ENCODE measurements at places on chromosomes 5 and 9.

DNA sequence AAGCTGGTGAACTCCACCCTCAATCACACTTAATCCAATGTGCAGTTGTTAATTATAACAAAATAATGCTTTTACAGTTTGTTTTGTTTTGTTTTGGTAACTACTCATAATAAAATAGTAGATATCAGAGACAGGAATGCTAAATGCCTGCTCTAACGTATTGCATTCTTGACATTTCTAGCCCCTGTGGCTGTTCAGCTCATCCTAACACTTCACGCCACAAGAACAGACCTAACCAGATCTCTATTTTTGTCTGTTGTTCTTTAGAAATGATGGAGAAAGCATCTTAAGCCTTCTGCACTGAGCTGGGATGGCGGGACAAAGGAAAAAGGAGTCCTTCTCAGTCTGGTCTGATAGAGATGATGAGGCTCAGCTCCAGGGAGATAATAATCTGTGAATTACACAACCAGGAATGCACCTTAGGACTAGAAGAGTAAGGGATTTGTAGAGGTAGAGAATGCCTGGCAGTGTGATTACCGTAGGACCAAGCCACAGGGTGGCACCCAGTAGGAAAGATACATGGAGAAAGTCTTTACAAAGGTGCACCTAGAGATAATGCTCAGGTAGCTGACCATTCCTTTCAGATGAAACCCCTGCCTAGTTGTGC is 628.8 kb downstream of the PDE4D start:
- no peak for DNase-seq

GRCh38 chr5:142981886-142982820 is 212.0 kb downstream of the ARHGAP26 start:
- peak; percentile 40 for DNase-seq

DNA sequence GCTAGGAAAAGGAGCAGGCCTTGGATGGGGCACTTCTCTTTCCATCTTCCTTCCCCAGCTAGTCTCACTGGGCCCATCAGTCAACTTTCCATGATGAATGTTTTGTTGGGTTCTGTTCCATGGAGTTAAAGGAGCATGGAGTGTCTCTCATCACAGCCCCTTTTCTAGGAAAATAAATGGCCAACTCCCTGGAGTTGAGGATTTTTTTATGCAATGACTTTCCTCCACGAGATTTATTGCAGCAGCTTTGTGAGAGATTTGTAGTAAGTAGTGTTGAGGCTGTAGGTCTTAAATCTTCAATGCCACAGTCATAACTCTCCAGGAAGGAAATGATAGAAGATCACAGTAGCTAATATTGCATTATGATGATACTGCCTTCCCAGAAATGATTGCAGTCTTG is 45.6 kb upstream of the SLC44A1 start:
- no peak for DNase-seq

GRCh38 chr9:29798599-29798998 is 2225.3 kb upstream of the C9orf72 start:
- no peak for DNase-seq

GRCh38 chr9:94875300-94876020 is 149.0 kb downstream of the AOPEP start:
- no peak for DNase-seq

- DNase-seq, result no peak
Measured at GRCh38 chr5:134576386-134577021, 51.0 kb downstream of the JADE2 start.

- DNase-seq, result no peak
Measured at GRCh38 chr5:131595088-131596033, 39.7 kb downstream of the RAPGEF6 start.

DNA sequence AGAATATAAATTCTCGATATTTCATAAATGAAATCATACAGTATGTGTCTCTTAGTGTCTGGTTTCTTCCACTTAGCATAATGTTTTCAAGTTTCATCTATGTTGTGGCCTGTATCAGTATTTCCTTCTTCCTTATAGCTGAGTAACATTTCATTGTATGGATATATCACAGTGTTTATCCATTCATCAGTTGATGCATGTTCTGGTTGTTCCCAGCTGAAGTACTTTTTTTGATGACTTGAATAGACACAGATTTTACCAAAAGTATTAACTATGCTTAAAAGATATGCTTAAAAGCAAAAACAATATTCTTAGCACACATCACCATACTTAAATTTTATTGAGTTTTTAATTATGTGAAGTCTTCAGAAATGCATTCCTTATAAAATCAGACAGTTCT is 12.7 kb downstream of the RAB14 start:
- DNase-seq, result no peak

DNA sequence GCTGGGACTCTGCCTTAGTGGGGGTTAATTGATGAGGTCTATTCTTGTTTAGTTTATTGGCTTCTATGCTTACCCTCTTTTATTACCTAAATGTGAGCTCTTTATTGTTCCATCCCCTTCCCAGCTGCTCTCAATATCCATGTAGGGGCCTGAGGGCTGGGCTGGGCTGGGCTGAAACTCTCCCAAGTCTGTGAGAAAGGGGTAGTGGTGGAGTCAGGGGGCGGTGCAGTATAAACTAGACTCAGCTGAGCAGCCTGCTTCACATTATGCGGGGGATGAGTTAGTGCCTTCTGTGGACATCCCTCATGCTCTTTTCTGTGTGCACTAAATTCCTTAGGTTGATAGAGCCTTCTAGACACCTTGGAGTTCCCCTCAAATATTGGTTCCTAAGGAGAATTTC is 451.8 kb upstream of the PTGER4 start:
- no peak for DNase-seq

- DNase-seq, result no peak
Measured at GRCh38 chr5:174698156-174698555, 26.2 kb upstream of the MSX2 start.

- no peak for DNase-seq
Measured at GRCh38 chr9:72539824-72540347, 18.5 kb downstream of the TMC1 start.

- DNase-seq, result no peak
Measured at GRCh38 chr9:117768750-117769395, 64.7 kb downstream of the TLR4 start.

GRCh38 chr9:107158321-107158720 is 124.8 kb upstream of the RAD23B start:
- no peak for DNase-seq

GRCh38 chr9:129394886-129395279 is 216.8 kb upstream of the IER5L start:
- DNase-seq, result no peak

- no peak for DNase-seq
Measured at GRCh38 chr5:177367981-177368868, 10.5 kb downstream of the RGS14 start.

GRCh38 chr5:71973563-71973962 is 133.7 kb upstream of the MAP1B start:
- DNase-seq, result no peak

- no peak for DNase-seq
Measured at GRCh38 chr9:121654499-121655140, 3.2 kb downstream of the DAB2IP start.

GRCh38 chr5:106637275-106637674 is 1033.5 kb downstream of the EFNA5 start:
- DNase-seq, result no peak

- DNase-seq, result no peak
Measured at GRCh38 chr5:80156156-80156555, 99.7 kb downstream of the SERINC5 start.

DNA sequence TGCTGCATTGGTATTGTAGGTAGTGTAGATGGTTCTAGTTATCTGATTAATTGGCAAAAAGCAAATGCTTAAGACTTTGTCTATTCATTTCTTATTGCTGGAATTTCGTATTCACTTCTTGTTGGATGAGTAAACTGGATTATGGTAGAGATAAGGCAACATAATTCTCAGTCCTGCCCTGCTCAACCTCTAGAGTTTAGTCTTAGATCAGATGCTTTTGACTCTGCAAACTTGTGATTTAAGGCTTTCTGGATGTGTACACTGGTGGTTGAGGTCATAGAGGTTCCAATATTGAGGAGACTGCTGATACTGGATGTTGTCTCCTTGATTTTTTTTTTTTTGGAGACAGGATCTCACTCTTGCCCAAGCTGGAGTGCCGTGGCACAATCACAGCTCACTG is 35.0 kb downstream of the KIF2A start:
- no peak for DNase-seq

- DNase-seq, result no peak
Measured at GRCh38 chr9:69798744-69799143, 21.9 kb upstream of the CFAP95 start.

DNA sequence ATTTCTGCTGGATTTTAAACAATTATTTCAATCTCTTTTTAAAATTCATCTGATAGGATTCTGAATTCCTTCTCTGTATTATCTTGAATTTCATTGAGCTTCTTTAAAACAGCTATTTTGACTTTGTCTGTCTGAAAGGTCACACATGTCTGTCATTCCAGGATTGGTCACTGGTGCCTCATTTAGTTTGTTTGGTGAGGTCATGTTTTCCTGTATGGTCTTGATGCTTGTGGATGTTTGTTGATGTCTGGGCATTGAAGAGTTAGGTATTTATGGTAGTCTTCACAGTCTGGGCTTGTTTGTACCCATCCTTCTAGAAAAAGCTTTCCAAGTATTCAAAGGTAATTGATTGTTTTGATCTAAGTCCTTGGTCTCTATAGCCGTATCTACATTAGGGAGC is 39.1 kb downstream of the DENND4C start:
- DNase-seq, result no peak

- DNase-seq, result no peak
Measured at GRCh38 chr5:136192526-136193321, at the start of gene SMIM32. TSS of gene SMIM32 (minus strand) at chr5:136193162. CDS start at chr5:136192524, 638 bp downstream.

DNA sequence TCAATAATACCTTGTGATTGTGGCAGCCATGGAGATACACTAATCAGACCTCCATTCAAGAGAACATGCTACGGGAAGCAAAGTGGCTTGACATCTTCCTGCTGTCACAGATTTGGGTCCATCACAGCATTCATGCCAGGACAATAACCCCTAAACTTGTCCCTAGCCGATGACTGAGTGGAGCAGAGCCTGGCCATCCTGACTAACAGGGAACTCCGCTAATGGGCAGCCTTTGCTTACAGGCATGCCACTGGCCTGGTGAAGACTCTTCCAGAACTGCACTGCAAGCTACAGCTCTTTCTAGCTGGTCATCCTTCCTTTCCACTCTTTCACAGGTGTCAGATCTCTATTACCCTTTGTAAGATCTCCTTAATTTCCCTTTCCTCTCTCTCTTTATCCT is 16.0 kb downstream of the FAM174A start:
- no peak for DNase-seq

DNA sequence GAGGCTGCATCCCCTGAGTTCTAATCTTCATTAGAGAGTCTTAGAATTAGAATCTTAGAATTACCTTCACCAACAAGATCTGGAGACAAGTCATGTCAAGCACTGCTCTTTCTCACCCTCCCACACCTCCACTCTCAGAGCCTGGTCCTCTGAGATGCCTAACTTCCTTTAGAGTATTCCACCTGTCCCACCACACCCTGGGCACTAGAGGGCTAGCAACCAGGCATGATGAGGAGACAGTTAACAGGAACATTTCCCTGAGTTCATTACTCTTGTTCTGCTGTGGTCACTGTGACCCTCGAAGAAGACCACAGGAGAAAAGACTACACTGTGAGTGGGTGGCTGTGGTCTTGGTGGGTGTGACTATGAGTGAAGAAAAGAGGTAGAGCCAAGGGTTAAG is 25.2 kb upstream of the MAP1B start:
- no peak for DNase-seq

Data from left renal pelvis (tissue), 4 donors.